ENCODE measurements at places on chromosomes 1 and 21.

DNA sequence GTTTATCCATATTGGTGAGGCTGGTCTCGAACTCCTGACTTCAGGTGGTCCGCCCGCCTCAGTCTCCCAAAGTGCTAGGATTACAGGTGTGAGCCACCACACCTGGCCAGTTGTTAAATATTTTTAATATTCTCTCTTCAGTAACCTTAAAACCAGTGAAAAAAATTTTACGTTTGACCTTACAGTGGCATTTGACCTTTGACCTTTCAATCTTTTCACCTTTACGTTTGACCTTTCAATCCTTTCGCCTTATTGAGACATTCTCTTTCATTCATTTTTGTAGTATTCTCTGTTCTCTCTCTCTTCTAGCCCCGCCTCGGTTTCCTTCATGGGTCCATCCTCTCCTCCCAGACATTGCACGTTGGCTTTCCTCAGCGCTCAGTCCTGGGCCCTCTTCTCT is 277.9 kb downstream of the DNM3 start:
- DNase-seq: no peak

DNA sequence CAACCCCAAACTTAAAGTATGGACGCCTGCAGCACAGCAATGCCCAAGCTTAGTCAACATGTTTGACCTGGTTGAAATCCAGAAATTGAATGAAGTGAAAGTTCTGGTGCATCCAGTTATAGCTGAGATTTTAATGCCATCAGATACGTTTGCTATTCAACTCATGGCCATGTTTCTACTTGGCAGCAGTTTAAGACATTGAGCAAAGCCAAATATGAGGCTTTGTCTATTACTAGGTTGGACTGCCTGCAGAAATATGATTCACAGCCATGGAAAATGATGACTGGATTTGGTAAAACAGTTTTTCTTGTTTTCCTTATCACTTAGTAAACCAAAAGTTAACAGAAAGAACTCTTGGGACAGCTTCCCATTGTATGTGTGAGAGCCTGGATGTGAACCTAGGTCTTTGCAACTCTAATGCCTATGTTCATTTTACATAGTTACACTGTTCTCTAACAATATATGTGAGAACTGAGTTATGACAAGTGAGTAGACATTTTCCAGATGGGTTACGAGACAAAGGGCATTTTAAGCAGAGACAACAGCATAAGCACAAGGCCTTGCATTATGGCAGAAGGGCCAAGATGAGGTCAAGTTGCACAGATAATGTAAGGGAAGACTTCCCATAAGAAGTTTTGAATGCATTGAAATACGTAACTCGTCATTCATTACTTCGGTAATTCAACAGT is 32.4 kb upstream of the MYSM1 start:
- no peak for DNase-seq

- DNase-seq: no peak
Observed at GRCh38 chr1:239700667-239701066, 314.3 kb downstream of the CHRM3 start.

DNA sequence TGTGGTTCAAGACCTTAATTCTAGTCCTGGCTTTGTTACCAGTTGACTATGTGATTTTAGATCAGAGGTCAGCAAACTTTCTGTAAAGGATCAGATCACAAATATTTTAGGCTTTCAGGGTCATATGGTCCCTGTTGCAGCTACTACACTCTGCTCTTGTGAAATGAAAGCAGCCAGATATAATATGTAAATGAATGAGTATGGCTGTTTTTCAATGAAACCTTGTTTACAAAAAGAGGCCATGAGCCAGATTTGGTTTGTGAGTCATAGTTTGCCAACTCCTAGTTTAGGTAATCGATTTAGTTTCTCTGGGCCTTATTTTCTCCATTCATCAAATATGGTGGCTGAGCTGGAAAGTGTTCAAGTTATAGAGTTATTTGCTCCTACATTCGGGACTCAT is 346.7 kb downstream of the NUF2 start:
- DNase-seq: no peak

DNA sequence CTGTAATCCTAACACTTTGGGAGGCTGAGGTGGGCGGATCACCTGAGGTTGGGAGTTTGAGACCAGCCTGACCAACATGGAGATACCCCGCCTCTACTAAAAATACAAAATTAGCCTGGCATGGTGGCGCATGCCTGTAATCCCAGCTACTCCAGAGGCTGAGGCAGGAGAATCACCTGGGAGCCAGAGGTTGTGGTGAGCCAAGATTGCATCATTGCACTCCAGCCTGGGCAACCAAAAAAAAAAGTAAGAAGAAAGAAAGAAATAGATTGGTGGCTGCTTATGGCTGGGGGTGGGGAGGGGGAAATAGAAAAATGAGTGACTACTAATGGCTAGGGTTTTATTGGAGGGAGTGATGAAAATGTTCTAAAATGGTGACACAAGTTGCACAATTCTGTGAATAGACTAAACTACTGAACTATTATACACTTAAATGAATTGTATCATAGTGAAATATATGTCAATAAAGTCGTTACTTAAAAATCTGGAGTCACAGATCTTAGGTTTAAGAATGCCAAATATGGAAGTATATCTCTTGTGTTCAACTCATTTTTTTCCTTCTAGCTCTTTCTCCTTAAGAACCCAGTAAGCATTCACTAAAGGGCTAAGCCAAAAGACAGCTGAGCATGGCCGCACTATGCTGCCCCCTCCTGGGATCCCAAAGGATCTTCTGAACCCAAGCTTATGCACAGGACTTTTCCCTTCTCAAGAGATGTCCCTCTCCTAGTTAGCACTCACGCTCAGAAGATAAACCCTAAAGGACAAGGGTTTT is 3.2 kb upstream of the NPL start:
- no peak for DNase-seq

DNA sequence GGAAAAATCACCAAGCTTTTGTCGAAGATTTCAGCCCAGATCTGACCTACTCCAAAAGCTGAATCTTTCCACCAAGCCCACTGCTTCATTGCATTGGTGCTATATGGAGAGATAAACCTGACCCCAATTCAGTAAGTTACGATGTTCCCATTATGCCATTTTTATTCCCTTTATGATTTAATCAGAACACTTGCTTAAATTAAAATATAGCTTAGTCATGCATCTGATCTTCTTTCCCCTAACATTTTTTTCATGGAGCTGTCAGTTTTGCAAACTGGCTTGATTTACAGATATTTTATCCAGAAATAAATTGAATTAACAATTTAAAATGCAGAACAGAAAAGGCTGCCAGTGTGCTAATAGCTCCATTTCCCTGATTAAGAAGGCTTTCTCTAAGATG is 503.5 kb upstream of the C1orf87 start:
- no peak for DNase-seq

- no peak for DNase-seq
Observed at GRCh38 chr1:32104127-32104526, 3.7 kb upstream of the KPNA6 start.

DNA sequence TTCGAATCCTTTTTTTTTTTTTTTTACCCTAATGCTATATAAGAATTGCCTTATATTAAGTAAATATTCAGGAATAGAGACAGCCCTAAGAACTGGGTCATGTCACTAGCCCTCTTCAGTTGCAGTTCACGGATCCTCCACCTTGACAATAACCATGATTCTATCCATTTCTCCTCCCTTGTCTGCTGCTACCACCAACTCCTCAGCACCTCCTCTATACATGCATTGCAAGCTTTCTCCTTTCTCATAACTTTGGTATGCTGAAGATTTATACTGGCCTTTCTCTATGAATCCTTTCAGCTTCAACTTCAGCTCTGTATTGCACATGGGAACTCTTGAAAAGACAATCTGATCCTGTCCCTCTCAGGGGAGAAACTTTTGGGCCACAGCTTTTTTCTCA is 14.3 kb upstream of the DR1 start:
- no peak for DNase-seq

- DNase-seq: no peak
Observed at GRCh38 chr1:7127322-7128075, 342.2 kb downstream of the CAMTA1 start.

- DNase-seq: no peak
Observed at GRCh38 chr1:22320587-22321344, 130.9 kb upstream of the ZBTB40 start.

DNA sequence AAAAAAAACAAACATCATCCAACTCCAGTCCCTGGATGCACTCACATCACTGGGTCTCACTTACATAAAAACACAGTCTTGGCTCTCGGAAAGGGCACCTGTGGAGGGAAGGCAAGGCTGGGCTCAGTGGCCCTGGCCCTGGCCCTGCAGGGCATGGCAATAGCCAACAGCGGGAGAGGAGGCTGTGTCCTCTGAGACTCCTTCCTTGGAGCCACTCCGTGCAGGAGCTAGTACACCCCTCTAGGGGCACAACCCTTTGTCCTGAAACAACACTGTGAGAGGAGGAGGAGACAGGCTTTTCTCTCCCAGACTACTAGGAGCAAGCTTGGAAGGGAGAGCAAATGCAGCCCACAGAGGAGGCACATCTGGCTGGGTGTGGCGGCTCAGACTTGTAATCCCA is 28.0 kb downstream of the URB1 start:
- no peak for DNase-seq

DNA sequence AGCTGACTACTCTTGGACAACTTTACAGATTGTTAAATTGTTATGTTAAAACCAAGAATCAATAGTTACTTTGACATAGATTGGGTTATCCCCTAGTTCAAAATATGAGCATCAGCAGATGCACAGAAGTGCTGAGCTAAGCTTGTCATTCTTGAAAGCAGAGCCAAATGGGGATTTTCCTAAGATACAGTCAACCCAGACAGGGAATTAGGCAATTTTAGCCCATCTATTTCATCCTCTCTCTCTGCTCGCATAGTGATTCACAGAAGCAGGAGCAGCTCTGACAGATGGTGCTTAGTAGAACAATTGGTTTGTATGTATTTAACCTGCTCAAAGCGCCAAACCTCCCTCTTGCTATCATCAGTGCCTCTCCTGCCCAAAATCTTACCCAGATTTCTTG is 27.9 kb upstream of the PRRC2C start:
- DNase-seq: no peak

DNA sequence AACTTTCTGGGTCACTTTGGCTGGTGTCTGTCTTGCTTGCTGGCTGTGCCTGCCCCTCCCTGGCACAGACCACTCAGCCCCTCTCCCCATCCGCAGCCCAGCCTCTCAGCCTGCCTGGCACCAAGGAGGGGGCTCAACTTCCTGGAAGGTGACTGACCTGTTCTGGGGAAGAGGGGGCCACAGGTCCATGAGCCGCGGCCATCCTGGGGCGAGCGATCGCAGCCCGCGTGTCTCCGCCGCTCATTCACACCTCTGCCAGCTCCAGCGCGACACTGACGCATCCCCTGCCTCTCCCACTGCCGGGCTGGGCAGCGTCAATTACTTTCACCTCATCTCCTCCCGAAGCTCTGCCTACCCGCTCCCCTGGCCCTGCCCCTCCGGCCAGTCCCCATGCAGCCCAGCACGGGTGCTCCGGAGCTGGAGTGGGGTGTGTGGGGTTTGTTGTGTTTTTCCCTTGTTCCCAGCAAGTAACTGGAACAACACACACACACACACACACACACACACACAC is 14.3 kb downstream of the SLC6A9 start:
- DNase-seq: no peak

GRCh38 chr21:26563856-26564503 is 9.1 kb downstream of the CYYR1 start:
- DNase-seq: no peak

DNA sequence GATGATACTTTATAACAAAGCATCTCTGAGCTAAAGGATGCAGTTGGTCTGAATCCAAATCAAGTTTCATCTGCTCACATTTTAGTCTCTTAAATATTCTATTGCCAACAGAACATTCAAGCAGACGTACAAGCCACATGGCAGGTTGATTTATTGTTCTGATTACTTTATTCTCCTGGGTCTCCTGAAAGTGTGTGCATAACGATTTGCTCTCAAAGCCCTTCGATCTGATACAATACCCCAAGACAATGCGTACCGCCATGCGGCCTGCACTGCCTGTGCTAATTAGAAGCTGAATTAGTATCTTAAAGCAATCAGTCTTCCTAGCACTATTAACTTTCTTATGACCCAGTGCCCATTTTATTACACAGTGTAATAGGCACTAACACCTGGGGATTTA is 56.9 kb downstream of the FHAD1 start:
- DNase-seq: no peak

DNA sequence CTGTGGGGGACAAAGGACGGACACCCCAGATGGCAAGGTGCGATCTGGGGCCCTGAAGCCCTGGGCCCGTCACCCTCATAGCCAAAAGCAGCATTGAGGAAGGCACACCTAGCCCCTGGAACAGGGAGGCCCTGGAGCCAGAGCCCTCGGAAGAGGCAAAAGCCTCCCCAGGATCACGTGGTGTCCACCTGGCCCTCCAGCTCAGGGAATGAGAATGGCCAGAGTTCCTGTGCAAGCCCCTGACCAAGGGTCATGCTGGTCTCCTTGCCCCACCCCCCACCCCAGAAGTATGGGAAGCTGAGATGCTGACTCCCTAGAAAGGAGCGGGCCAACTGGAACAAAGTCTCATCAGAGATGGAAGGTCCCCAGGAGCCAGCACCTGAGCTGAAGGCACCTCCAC is 1.0 kb upstream of the PDZK1IP1 start:
- no peak for DNase-seq

DNA sequence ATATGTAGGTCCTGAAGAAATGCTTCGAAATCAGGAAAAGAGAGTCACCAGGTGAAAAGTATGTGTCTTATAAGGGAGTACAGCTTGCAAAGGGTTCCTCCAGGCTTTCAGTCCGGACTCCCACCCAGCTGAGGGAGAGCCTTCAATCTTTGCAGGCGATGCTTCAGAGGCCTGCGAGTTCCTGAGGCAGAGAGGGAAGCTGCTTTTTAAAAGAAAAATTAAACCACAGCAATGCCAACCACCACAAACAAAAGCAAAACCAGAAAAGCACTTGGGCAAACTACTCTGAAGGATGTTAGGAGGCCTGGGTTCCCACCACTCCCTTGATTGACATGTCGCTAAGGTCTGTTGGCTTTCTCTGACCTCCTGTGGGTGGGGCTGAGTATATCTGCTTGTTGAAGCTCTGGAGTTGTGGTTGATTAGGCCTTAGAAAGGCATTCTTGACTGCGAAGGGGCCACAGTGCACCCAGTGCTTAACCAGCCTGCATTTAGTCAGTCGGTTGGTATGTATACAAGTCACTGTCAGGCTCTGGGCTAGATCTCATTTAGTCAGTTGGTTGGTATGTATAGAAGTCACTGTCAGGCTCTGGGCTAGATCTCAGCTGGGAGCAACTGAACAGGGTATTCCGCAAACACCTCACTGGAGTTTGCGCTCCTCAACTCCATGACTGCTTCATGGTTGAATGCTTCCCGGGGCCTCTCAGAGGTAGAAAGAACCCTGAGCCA is 1.2 kb downstream of the NIPAL3 start:
- DNase-seq: no peak

DNA sequence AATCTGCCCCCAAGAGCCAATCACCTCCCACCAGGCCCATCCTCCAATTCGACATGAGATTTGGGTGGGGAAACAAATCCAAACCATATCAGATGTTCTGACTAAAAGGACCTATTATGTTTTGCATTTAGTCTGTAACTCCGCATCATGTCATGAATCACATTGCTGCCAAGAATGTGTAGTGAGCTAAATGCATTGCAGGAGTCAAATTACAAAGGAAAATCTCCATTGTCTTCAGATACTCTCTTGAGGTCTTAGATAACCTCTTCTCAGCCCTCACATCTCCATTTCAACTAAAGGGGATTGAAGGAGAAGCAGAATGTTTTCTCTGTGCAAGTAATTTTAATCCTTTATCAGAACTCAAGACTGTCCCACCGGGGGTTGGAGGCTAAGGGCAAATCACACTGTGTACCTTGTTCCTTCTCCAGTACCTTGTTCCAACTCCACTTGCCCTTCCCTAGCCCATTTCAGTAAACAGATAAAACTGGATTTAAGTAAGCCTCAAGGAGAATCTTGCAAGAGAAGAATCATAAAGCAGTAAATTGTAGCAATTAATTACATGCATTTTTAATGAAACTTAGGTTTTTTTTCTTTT is 34.1 kb downstream of the EXTL2 start:
- DNase-seq: no peak

GRCh38 chr1:206502403-206502802 is 4.9 kb upstream of the RASSF5 start:
- no peak for DNase-seq
